OCI-M1 (cell line): ENCODE measurements at places on chromosomes 6 and 20.

GRCh38 chr6:121516331-121516730 is 80.9 kb downstream of the GJA1 start:
- no peak for DNase-seq

DNA sequence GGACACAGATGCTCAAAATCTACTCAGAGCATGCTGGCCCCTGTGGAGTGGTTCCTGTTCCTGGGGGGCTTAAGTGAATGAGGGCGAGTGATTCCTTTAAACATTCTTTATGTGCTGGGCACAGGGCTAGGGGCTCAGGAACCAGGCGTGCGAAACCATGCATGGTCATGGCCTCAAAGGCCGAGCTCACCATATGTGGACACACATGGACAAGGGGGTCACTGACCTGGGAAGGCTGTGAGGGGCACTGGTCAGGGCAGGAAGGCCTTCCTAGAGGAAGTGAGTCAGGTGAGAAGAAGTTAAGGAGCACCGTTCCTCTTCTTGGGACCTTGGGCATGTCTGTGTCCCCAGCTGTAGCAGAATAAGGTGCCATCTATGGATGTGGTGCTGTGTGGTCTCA is 74.6 kb upstream of the BHLHE23 start:
- DNase-seq: no peak

- DNase-seq: no peak
Observed at GRCh38 chr6:56572788-56573471, 69.8 kb downstream of the DST start.

DNA sequence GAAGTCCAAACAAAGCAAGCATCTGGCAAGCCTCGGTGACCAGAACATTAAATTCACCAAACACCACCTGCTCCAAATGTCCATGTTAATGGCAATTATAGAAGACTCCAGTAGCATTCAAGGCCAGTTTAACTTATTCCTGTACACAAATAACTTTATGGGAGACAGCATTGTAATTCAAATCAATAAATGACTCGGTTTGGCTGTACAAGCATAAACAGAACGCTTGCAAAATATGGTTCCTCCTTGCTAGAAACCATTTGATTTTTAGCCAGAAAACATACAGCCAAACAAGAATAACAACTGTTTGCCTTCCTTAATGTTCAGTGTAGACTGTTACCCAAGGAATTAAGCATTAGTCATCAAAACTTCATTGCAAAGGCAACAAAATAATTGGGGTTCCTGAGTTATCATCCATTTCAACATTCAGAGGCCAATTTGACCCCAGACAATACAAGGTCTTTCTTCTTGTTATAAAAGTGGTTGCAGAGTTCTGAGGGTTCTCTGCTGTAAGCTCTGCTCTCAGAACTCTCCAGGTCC is 125.1 kb downstream of the BFSP1 start:
- no peak for DNase-seq

- DNase-seq: no peak
Observed at GRCh38 chr6:6039946-6040509, 33.3 kb upstream of the NRN1 start.

DNA sequence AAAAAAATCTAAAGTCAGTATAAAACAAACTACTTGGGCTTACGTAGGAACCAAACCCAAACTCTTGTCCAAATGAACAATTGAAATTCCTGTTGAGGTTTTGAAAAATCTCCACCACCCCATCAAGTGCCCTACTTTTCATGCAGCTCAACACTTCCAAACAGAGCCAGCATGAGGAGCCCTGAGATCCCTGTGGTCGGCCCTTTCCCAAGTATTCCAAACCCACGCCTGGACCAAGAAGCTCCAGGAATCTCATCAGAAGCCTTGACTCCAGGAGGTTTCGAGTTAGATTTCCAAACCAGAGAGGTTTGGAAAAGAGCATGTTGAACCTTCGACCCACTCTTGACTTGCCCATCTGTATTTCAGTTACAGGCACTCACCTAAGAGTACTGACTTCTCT is 179.3 kb downstream of the MTFR2 start:
- no peak for DNase-seq

DNA sequence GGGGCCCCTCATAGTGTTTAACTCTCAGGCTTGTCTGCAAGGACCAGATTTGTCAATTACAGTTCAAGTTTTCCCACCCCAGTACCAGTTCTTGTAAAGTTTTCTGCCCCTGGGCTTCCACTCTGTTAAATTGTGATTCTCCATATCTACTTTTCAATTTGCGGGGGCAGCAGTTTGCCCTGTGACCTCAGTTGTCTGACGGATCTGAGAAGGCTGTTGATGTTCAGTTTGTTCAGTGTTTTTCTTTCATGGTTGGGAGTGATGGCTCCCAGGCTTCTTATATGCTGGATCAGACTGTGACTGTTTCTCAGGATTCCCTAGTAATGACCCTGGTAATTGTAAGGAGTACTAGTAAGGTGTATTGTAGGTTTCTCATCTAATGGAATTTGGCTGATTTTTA is 101.0 kb upstream of the GGTLC1 start:
- no peak for DNase-seq

DNA sequence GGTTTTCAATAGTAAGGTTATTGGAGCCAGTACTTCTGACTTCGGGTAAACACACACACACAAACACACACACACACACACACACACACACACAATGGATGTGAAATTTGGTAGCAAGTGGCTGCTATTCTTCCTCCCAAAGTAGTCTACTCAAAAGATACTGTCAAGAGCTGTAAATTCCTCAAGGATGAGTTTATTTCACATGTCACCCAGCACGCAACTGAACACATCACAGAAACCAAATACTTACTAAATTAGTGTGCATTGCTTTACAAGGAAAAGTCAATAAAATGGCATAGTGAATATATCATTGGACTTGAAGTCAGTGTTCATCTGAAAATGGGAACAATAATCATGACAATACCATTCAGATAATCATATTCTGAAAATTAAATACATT is 32.9 kb downstream of the MMUT start:
- no peak for DNase-seq

GRCh38 chr20:43919686-43920403 is 5.2 kb downstream of the TOX2 start:
- no peak for DNase-seq

GRCh38 chr6:30127238-30128093 is 8.5 kb upstream of the TRIM40 start:
- no peak for DNase-seq

GRCh38 chr20:7330850-7331249 is 563.4 kb downstream of the BMP2 start:
- no peak for DNase-seq

DNA sequence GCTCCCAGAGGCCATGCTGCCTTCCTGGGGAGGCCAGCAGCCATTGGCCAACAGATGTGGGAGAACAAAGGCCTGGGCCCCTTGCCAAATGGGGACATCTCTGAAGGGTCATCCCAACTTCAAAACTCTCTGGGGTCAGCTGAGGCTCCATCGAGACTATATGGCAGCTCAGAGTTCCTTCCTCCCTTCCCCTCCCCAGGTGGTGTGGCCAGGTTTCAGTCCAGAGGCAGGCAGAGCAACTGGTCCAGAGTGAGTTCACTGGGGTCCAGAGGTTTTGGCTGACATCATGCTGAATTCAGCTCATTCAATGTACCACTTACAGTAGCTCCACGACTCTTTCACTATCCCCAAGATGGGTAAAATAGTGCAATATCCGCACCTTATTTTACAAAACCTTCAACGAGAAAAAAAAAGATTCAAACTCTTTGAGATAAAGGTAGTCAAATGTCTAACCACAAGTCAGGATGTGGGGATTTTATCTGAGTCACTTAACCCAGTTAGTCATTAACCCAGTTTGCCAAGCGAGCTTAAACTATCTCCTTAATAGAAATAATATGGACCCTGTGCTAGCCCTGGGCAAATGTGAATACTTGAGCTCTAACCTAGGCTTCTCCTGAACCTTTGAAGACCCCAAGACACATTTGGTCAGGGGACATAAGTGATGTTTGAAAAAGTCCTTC is 108.4 kb upstream of the PLEKHG1 start:
- no peak for DNase-seq

GRCh38 chr6:4794140-4794707 is 18.0 kb downstream of the CDYL start:
- DNase-seq: peak; percentile 57

- DNase-seq: no peak
Observed at GRCh38 chr6:36599791-36600209, 5.6 kb downstream of the SRSF3 start.

- DNase-seq: peak; percentile 43
Observed at GRCh38 chr6:36025932-36026327, 1.5 kb upstream of the SLC26A8 start.

GRCh38 chr6:132919045-132919860 is 104.9 kb downstream of the RPS12 start:
- DNase-seq: peak; percentile 34

DNA sequence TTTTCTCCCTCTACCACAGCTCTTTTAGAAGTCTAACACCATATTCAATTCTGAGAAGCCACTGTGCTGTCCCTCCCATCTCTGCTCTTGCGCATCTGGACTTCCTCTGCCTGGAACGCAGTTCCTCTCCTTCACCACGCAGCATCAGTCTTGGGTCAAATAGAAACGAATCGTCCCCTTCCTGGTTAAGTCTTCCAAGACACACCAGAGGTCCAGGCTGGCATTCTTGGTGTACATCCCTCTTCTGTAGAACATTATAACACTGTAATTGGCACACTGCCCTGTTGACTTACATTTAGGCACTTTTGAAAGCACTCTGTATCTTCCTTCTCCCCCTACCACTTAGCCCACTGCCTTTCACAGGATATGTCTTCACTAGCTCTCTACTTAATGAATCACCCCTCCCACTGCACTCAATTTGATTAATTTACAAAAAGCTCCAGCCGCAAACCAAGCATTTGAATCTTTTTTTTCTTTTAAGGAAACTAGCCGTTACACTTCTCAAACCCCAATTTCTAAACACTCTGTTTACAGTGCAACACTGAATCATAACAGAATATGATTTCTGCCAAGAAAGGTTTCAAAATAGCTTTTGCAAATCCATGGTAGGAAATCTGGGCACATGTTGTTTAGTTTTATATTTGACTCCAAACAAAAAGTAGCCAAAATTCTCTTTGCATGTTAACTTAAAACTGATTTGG is 140.8 kb upstream of the CARMIL1 start:
- DNase-seq: peak; percentile 94

GRCh38 chr6:122432816-122433215 is 33.4 kb downstream of the HSF2 start:
- DNase-seq: no peak

GRCh38 chr6:47481806-47482205 is 4.2 kb downstream of the CD2AP start:
- DNase-seq: no peak

DNA sequence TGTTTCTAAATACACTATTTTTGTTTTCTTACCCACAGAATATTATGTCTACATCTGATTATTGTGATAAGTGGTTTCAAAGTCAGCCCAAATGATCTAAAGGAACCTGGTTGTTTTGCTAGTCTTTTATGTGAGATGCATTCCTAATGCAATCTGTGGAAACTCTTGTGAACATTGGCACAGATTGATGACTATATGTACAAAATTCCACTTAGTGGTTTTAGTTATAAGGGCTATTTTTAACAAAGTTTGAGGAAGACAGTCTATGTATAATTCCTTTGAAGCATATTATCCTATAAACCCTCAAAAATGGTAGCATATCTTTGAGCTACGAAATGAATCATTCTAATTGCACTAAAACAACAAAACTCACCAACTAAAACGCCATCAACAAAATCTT is 140.9 kb downstream of the GRIK2 start:
- no peak for DNase-seq

GRCh38 chr6:28709478-28710349 is 184.0 kb downstream of the GPX5 start:
- no peak for DNase-seq

DNA sequence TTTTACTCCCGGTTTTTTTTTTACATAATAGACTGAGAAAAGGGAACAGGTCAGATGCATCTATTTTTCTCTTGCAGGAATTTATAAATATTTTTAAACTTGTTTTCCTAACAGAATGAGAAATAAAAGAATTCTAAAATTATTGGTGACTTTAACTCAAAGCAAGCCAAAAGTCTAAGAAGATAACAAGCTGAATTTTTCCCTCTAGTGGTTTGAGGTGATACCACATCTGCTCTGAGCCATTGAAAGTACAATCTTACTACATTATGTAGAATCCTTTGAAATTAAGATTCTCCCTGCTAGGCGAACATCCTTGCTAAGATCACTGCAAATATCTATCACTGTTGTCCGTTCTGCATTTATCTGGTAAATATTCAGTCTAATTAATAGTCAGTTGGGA is 10.7 kb upstream of the STMND1 start:
- DNase-seq: peak; percentile 23

- DNase-seq: peak; percentile 45
Observed at GRCh38 chr6:15879371-15880261, 216.8 kb upstream of the DTNBP1 start.

- no peak for DNase-seq
Observed at GRCh38 chr6:23977706-23978105, 148.3 kb upstream of the NRSN1 start.

DNA sequence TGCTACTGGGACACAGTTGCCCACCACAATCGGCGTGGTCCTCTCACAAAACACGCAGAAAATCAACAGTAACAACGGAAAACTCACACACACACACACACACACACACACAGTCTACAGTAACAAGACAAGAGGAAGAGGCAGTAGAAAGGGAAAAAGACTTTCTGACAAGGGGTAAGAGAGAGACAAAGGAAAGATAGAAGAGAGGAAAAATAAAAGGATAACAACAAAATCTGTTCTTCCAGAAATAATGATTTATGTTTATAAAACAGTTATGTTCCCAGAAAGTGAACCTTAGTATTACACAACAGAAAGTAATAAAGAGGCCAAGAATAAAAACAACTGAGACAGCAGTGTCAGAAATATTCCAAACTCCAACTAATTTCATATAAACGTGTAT is 2.9 kb downstream of the RANBP9 start:
- peak; percentile 54 for DNase-seq

- DNase-seq: peak; percentile 85
Observed at GRCh38 chr20:2742934-2743559, 50.5 kb downstream of the EBF4 start.

GRCh38 chr6:110476046-110476849 is at the start of gene SLC22A16:
Gene SLC22A16, minus strand, starts transcription at chr6:110476613. Its CDS starts 39 bp downstream, at chr6:110476574.
- DNase-seq: no peak

DNA sequence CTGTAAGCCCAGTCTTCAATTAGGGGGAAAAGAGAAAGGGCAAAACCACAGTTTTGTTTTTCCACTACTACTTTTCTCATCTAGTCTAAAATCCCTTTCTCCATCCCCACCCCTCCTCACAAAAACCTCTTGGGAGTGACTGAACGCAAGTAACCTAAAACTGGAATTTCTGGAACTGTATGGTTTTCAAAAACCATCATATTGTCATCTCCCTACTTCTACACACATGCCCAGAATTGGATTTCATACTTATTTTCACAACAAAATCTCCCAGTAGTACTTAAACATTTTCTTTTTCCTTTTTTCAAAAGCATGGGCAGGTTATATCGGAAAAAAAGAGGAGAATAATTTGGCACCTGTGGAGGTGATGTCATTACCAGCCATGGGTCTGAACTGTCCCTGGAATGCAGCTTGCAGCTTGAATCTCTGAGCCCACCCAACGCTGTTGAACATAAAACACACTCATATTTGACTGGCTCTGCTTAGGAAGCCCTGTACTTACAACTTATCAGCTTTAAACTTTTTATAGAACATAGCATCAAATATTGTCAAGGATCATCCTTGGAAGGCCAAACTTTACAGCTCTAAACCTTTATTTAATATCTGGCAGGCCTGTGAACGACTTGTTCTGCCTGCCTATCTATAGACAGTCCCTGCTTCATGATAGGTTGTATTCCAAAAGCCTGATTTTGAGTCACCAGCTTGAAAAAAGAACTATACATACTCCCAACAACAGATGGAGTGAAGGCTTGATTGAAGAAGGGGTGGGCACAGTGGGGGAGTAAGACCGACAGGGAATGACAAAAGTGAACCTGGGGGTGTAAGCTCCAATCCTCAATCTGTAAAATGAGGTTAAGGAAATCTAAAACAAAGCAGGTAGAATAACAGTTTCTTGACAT is 59.3 kb downstream of the EPB41L2 start:
- peak; percentile 41 for DNase-seq
